ENCODE measurements at places on chromosomes 12 and 14.

- DNase-seq: no peak
Measured at GRCh38 chr14:83017296-83017695, 1483.6 kb upstream of the SEL1L start.

GRCh38 chr14:72907886-72908285 lies 14.0 kb upstream of the DPF3 start:
- DNase-seq: no peak

GRCh38 chr14:72457641-72458040 lies 436.3 kb downstream of the DPF3 start:
- DNase-seq: no peak

DNA sequence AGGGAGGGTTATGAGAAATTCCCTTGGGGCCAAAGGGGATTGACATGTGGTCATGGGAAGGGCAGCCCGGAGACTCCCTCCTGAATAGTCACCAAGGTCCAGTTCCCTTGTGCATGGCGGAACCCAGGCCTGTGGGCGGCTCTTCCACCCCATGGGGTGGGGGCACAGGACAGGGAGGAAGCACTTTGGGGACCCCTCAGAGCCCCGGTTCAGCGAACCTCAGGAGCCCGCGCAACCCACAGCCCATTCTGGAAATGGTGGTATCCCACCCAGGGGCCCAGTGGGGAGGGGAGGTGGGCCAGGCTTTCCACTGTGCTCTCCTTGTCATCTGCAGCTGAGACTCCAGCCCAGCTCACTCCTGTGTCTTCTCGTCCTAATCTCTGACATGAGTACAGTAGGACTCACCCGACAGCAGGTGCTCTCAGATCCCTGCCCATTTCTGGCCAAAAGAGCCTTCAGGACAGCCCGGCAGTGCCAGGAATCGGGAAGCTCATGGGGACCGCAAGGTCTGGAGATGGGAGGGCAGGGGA lies 255.2 kb upstream of the SFSWAP start:
- DNase-seq: no peak

DNA sequence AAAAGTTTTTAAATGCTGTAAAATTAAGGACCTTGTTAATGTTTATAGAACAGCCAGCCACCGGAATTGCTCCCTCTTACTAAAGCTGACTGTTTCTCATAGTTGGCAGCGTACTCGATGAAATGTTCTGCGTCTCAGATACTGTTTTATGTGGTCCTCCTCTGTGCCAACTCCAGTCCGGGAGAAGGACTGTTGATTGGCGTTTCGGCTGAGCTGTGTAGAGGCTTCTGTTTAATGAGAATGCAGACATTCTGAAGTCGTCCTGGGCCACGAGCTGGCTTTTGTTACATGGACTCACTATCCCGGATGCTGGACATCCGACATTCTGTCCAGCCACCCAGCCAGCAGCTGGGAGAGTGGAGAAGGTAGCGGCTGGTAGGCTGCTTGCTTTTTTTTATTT lies 75.4 kb downstream of the WDR20 start:
- no peak for DNase-seq

GRCh38 chr12:119292893-119293630 lies 41.5 kb upstream of the CCDC60 start:
- DNase-seq: no peak

- DNase-seq: no peak
Measured at GRCh38 chr12:58583940-58584339, 336.4 kb downstream of the LRIG3 start.

DNA sequence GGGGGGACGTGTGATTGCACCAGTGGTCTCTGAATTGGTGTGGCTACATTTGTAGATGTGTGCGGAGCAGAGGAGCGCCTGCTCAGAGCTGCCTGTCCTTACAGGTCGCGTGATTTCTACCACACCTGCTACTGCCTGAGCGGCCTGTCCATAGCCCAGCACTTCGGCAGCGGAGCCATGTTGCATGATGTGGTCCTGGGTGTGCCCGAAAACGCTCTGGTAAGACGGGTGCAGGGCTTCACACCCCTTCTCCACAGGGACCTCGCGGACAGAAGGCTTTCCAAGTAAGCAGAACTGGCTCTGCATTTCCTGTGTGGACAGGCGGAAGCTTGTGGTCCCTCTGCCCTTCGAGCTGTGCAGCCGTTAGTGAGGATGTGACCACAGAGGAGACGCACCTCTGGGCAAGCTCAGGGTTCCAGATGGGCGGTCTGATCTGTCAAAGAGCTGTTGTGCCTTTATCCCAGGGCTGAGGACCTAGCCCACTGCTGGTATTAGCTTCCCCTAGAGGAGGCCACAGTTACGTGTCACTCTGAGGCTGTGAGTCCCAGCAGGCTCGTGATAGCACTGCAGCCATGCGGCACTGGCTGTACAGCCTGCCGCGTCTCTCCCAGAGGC lies 47.7 kb downstream of the MAX start:
- DNase-seq: no peak

DNA sequence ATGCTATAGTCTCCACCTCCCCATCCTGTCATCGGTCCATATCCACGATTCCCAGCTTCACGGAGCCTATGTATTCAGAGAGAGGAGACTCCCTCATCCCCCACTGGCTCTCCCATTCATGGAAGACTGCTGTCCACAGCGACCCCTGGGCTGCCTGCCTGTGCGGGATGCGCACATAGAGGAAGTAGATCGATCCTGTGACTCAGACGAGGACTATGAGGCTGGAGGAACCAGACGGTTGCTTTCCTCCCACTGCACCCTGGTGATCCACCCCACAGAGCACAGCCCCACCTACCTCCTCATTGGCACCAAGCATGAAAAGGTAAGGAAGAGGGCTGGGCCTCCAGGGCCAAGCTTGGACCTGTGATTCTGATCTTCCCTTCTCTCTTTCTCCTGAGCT lies 24.4 kb downstream of the PIGH start:
- DNase-seq: no peak

- DNase-seq: no peak
Measured at GRCh38 chr12:27970401-27971120, 2.0 kb downstream of the PTHLH start.

GRCh38 chr14:34111505-34111904 lies 160.6 kb upstream of the EGLN3 start:
- no peak for DNase-seq

- DNase-seq: no peak
Measured at GRCh38 chr12:86226481-86226880, 29.7 kb downstream of the MGAT4C start.

GRCh38 chr12:90331821-90332220 lies 623.2 kb downstream of the CCER1 start:
- no peak for DNase-seq

DNA sequence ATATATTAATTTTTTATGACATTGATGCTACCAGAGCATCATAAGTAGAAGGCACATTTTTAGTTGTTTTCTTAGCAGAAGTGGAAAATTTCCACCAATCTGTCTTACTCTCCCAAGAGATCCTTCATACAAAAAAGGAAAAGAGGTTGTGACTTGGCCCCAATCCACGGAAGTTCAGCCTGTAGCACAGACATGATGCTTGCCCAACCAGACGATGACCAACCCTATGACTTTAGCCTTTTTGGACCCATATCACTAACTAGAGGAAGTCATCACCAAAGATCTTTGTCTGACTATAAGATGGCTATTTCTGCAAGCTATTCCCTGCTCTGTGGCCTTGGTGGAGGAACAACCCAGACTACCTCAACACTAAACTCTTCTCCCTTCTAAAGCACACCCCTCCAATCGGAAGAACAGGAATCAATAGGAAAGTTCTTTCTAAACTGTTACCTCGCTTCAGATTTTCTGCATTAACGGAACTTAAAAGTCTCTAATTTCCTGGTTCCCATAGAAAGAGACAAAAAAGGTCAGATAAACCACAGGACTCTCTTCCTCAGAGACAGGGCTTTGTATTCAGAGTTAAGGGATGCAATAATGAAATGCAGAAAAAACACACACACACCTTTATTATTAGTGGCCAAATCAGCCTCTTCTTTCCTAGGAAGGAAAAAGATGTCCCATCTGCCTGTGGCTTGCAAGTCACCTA lies 4.1 kb upstream of the RHOJ start:
- no peak for DNase-seq

DNA sequence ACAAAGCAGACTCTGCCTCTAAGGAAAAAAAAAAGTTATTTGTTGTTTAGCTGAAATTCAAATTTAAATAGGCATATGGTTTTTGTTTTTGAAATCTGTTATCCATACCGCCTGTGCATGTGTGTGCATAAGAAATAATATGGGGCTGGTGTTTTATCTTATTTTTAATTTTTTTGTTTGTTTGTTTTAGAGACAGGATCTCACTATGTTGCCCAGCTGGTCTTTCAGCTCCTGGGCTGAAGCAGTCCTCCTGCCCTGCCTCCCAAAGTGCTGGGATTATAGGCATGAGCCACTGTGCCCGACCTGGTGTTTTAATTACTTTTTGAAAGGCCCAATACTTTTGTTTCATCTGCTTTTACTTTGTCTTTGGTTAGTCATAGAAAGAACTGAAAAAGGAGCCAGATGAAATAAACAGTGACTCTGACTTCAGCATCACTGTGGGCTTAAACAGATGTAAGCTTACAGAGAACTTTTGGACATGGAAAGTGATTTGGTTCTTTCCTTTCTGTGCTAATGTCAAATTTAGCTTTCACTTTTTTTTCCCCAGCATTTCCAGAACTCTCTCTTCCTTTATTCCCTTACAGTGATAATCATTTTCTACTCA lies 37.2 kb downstream of the SUPT16H start:
- DNase-seq: no peak

DNA sequence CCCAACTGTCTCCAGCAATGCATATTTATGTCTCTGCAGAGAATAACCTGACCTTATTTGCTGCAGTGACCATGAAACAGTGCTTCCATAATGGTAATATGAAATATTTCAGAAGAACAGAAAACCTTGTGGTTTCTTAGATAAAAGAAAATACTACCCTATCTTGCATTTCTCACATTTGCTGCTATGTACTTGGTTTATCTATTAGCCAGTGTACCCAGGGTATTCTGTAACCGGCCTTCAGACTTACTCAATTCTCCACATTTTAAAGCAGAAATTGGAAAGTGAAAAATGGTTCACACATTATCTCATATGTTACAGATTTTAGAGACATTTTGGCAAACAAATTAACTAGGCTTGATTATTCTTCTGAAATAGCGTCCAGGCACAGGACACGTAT lies 57.9 kb upstream of the CCDC91 start:
- DNase-seq: no peak

DNA sequence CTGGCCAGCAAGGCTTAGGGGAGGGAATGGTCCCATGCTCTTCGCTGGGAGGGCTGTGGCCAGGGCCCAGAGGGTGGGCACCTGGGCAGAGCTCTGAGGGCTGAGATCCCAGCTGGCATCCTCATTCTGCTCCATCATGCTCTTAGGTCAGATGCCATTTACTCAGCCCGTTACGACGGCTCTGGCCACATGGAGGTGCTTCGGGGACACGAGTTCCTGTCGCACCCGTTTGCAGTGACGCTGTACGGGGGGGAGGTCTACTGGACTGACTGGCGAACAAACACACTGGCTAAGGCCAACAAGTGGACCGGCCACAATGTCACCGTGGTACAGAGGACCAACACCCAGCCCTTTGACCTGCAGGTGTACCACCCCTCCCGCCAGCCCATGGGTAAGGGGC lies 30.8 kb upstream of the LRP1-AS start:
- DNase-seq: no peak

- no peak for DNase-seq
Measured at GRCh38 chr14:38073641-38074040, 134.1 kb upstream of the SSTR1 start.

GRCh38 chr14:89477391-89477790 lies 60.4 kb upstream of the FOXN3 start:
- no peak for DNase-seq

GRCh38 chr12:116143909-116144308 lies 133.6 kb downstream of the MED13L start:
- no peak for DNase-seq

DNA sequence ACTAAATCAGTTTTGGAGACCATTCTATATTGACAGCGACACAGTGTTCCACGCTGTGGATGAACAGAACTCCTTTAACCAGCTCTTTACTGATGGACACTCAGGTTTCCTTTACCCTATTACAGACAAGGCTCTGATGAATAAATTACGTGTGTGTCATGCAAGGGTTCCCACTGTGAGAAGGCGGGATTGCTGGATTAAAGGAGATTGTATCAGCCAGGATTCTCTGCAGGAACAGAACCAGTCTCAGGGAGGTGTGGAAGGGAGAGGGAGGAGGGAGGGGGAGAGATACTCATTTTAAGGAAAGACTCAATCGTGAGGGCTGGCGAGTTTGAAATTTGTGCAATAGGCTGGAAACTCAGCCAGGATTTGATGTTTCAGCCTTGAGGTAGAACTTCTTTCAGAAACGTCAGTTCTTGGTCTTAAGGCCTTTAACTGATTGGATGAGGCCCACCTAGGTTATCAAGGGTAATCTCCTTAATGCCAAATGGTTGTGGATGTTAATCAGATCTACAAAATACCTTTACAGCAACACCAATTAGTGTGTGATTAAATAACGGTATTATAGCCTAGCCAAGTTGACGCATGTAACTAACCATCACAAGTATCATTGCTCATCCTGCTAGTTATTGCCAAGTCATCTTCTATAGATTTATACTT lies 104.0 kb downstream of the GCH1 start:
- DNase-seq: no peak

DNA sequence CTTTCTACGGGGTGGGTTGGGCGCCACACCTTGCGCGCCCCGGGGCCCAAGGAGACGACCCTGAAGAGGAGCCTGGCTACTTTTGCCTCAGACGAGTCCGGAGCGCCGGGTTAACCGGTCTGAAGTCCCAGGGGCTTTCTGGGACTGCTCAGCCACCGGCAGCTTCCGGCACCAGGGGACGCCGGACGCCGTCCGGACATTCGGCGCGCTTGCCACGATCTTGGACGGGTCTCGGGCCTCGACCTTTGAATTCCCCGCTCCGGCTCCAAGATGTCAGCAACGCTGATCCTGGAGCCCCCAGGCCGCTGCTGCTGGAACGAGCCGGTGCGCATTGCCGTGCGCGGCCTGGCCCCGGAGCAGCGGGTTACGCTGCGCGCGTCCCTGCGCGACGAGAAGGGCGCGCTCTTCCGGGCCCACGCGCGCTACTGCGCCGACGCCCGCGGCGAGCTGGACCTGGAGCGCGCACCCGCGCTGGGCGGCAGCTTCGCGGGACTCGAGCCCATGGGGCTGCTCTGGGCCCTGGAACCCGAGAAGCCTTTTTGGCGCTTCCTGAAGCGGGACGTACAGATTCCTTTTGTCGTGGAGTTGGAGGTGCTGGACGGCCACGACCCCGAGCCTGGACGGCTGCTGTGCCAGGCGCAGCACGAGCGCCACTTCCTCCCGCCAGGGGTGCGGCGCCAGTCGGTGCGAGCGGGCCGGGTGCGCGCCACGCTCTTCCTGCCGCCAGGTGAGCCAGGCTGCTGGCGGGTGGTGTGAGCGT lies at the start of gene ACOT4:
Gene ACOT4, plus strand, starts transcription at position 184 of the 760 bp plus-strand sequence. Its CDS starts 87 bp downstream, at position 271.
- peak; percentile 75 for DNase-seq

GRCh38 chr12:80868576-80868975 lies 69.2 kb downstream of the LIN7A start:
- DNase-seq: no peak

DNA sequence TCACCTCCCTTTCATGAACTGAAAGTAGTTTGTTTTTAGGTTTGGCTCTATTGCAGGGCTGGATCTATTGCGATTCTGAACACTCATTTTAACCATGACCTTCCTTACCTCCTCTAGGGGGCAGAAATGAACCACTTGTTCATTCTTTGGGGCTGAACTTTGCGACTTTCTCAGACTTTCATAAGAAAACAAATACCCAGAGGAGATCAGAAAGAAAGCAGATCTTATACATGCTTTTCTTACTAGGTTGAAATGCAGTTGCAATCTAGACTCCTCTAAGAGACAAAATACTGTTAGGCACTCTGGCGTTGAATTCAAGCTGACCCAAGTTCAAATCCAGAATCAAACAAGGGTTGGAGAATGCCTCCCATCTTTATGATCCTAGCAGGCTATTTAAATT lies 32.6 kb upstream of the PLEKHG3 start:
- DNase-seq: no peak
